Adrenal gland (tissue), 19 donors: ENCODE measurements at places on chromosomes 16 and 17. TPM values are rescaled to one million over a fixed set of nuclear protein-coding genes. Genes with fewer than 3 reads are reported as not detected.

The SPATA32 gene
- total RNA-seq: 0.06 TPM

The CDH15 gene
- 0.16 TPM for total RNA-seq

The LAT gene
- total RNA-seq: not detected

The GAS7 gene
- total RNA-seq: 4.1 TPM

The BCL6B gene
- total RNA-seq: 17.0 TPM

The DOC2B gene
- 5.8 TPM for total RNA-seq

The PIK3R5 gene
- total RNA-seq: 12.1 TPM
